ENCODE measurements at places on chromosomes 7 and 10.

- no peak overlapping the region for H3K27ac ChIP-seq
- H3K27me3 ChIP-seq, result no peaks in the 10 kb centered on the region
- H3K36me3 ChIP-seq, result no peaks in the 10 kb centered on the region
- no peaks in the 10 kb centered on the region for H3K4me1 ChIP-seq
Measured at GRCh38 chr7:17185690-17186070, 112.8 kb upstream of the AHR start.

GRCh38 chr7:133372337-133372736 lies 119.5 kb downstream of the EXOC4 start:
- H3K4me1 ChIP-seq, result no peaks in the 10 kb centered on the region
- no peak overlapping the region for H3K4me3 ChIP-seq
- no peak overlapping the region for H3K27ac ChIP-seq
- no peaks in the 10 kb centered on the region for H3K36me3 ChIP-seq
- DNase-seq, result no peak

DNA sequence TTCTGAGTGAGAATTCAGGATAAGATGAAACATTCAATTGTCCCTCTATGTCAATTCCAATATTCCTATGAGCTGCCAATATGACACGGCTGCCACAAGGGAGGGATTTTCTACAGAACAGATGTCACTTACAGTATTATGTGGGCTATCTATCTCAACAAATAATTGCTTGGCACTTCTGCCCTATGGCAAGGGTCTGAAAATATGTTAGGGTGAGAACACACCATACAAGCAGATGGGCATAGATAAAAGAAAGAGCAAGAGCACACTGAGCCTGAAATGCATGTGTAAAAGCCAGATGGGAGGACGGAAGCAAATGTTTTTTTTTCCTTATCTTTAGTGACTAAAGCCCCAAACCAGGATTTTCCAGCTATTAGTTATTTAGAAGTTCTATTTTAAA lies 70.1 kb upstream of the TFEC start:
- no peaks in the 10 kb centered on the region for H3K4me1 ChIP-seq
- DNase-seq, result no peak
- H3K27ac ChIP-seq, result no peak overlapping the region
- no peaks in the 10 kb centered on the region for H3K27me3 ChIP-seq
- H3K4me3 ChIP-seq, result no peak overlapping the region

GRCh38 chr7:48179496-48180030 lies 8.3 kb downstream of the ABCA13 start:
- no peaks in the 10 kb centered on the region for H3K4me1 ChIP-seq
- H3K27me3 ChIP-seq, result no peaks in the 10 kb centered on the region
- no peak overlapping the region for H3K27ac ChIP-seq
- DNase-seq, result no peak
- no peaks in the 10 kb centered on the region for H3K36me3 ChIP-seq
- H3K4me3 ChIP-seq, result no peak overlapping the region

Measured in natural killer cell (primary cell).